H9 (cell line): ENCODE measurements at places on chromosomes 5 and 9. TPM values are rescaled to one million over a fixed set of nuclear protein-coding genes. Genes with fewer than 3 reads are reported as not detected.
A peak's percentile ranks its signal among the peaks of the same experiment; 100 is the strongest.

- DNase-seq, result no peak
Measured at GRCh38 chr5:96294884-96295202, 138.2 kb downstream of the PCSK1 start.

DNA sequence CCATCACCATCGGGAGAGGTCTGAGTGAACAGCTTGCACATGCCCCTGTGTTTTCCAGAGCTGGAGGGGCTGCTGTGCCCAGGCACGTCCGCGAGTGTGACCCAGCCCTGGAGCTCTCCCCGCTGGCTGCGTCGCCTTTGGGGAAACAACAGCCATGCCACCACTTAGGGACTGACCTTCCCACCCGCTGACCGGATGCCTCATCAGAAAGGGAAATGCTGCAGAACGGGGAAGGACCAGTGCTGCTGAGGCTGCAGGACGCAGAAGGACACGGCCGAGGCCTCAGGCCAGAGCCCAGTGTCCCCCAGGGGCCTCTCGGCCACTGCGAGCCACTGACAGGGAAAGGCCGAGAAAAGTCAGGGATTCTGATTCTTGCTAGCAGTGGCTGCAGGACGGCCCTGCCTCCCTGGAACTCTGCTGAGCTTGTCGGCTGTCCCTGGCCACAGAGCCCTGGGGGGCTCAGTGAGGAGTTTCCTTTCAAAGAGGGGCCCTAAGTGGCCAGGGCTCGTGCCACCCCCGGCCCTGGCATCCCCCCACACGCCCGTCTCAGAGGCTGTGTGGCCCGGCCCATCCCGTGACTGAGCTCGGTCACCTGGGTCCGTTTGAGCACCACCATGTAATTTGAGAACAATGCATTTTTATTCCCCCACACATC lies 130.8 kb downstream of the ZNF354C start:
- DNase-seq, result no peak

- DNase-seq, result no peak
Measured at GRCh38 chr9:114080195-114080772, 2.2 kb upstream of the AMBP start.

Gene C5orf58
- 0.90 and 1.4 TPM in 2 replicates for total RNA-seq

GRCh38 chr5:158569534-158569933 lies 530.2 kb downstream of the EBF1 start:
- DNase-seq, result peak; percentile 45

- no peak for DNase-seq
Measured at GRCh38 chr5:180135128-180135955, 63.8 kb upstream of the RNF130 start.

- DNase-seq, result peak; percentile 89
Measured at GRCh38 chr5:86880785-86881492, 263.2 kb downstream of the COX7C start.

DNA sequence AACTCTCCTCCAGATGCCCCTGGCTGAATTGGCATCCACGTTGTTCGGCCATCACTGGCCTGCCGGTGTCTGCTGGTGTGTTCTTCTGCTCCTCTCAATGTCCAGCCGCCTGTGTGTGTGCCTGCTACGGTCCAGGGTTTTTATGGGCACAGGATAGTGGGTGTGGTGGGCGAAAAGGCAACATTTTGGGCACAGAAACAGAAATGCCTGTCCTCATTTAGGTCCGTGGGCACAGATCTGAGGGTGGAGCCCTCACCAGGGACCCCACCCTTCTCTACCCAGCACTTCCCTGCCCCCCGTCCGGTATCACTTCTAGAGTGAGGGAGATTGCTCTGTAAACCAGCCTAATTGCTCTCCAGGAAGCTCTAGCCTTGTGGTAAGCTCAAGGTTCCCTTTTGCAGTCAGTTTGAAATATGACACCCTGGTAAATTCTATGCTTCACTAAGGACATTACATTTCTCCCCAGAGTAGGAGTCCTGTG lies 410.1 kb downstream of the MAT2B start:
- DNase-seq, result no peak

DNA sequence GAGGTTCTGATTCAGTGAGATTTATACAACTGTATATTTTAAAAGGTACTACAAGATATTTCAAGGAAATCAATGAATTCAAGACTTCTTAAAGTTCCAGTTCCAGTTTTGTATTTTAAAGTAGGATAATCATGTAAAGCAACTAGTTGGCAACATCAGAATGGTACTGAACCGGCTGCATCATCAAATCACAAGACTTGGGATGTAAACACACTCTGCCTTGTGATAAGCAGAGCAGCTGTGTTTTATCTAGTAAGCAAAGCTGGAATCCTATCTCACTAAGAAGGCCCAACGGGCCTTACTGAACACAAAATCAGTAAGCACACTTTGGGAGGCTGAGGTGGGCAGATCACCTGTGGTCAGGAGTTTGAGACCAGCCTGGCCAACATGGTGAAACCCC lies 327.2 kb upstream of the NREP start:
- DNase-seq, result no peak

DNA sequence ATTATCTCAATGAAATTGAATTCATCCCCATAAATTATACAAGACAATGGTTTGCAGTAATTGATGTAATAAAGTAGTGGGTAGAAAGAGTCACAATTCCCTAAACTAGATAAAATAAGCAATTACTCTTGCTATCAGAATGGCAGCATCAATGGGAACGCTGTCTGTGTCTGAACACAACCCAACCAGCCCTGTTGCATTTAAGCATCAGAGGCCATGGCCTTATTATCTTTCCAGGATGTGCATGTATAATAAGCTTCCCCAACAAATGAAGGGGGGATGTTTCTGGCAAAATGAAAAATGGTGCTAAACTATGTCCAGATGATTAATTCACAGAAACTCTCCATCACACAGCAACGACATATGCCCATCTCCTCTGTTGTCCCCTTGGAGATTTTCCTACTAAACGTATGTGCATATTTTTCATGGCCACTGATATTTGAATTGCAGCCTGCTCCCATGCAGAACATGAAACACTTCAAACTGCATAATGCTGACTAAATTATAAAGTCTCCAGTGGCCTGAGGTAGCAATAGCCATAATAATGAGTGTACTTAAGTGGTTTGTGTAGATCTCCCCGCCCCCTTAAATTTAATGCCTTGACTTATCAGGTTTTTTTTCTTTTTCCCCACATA lies 306.9 kb upstream of the ADAMTS16 start:
- no peak for DNase-seq

Gene IL13
- total RNA-seq, result not detected in 2 replicates

DNA sequence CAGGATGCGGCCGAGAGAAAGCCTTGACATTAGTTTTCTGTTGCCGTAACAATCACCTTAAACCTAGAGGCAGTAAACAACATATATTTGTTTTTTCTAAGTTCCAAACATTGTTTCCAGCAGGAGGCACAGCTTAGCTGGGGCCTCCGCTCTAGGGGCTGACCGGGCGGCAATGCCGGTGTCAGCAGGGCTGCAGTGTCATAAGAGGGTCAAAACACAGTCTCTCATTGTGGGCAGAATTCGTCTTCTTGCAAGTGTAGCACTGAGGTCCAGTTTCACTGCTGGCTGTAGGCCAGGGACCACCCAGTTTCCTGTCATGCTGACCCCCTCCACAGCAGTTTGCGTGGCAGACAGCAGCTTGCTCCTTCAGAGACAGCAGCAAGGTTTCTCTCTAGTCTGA lies 186.2 kb downstream of the PJA2 start:
- DNase-seq, result peak; percentile 41

Gene PCDHGB4
- 3.8 and 4.2 TPM in 2 replicates for total RNA-seq

DNA sequence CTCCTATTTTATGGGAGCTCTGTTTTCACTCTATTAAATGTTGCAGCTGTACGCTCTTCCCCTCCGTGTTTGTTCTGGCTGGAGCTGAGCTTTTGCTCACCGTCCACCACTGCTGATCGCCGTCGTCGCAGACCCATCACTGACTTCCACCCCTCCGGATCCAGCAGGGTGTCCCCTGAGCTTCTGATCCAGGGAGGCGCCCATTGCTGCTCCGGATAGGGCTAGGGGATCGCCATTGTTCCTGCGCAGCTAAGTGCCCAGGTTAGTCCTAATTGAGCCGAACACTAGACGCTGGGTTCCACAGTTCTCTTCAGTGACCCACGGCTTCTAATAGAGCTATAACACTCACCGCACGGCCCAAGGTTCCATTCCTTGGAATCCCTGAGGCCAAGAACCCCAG lies 96.2 kb upstream of the PRDM9 start:
- no peak for DNase-seq

DNA sequence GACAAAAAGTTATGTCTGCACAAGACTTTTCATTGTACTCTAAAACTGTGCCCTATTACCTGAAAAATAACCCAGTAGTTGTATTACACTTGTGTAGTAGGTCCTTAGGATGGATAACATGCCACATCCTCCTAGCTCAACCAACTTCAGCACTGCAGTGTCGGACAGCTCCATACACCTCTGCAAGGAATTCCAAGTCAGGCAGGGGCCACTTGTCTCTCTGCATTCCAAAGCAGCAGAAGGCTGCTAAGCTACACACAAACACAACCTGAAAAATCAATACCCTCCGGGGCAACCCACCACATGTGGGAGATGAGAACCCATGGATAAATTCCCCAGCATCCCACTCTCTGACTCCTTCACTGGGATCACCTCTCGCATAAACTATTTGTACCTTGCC lies 50.2 kb downstream of the MED10 start:
- DNase-seq, result peak; percentile 75

Gene PCDHB10
- total RNA-seq, result 1.5 and 1.6 TPM in 2 replicates

Gene NSMF
- total RNA-seq, result 46.3 and 51.0 TPM in 2 replicates
